ENCODE measurements at places on chromosomes 12 and 14.

GRCh38 chr14:69481815-69482568 lies 2.5 kb upstream of the PLEKHD1 start:
- DNase-seq, result no peak

DNA sequence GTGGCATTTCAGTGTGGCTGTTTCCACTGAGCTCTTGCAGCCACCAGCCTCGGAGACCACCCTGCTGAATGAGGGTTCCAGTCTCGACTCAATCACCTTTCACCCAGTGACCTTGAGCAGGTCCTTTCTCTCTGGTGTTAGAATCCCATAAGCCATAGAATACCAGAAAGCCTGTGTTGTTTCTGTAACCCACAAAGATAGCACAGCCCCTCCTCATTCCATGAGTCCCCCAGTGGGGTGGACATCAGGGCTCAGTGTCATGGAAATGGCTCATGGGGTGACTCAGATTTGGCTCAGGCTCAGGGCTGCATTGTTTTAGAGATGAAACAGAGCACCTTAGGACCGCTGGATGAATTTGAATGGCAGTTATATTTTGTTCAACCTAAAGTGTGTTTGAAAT lies 171.5 kb downstream of the PTPN11 start:
- no peak for DNase-seq

DNA sequence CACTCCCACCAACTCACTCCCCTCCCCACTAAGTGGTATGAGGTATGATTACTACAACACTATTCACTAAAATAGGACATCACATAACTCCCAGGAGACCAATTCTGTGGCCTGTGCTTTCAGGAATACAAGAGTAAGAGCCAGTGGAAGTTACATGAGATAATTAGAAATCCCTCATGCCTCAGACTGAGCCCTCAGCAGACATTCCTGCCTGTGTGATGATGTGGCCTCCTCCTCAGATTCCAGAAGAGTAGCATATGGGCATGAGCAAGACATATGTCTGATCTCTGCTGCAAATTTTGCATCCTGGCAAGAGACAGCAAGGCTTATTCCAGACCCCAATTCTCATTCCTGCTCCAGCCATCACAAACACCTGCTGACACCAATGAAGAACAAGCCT lies 46.0 kb upstream of the BMP4 start:
- DNase-seq, result peak; percentile 39

DNA sequence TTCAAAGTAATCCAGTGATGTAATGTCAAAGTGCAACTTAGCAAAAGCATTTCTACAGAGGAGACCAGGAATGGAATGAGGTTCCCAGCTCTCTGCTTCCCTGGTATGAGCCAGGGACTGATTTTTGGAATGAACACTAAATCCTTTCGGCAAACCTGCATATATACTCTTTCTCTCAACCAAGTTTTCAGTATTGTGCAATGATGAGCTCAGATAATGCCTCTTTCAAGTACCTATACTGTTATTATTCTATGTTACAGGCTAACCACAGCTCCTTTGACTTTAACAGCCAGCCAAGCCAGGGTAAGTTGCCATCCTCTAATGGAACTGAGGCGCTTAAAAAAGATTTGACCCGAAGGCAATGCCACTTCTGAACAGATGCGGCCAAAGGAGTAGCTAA lies 104.9 kb upstream of the FSCB start:
- DNase-seq, result no peak

GRCh38 chr12:20368114-20368650 lies at the start of gene PDE3A:
Gene PDE3A, plus strand, starts transcription at chr12:20368537. Its CDS starts 748 bp downstream, at chr12:20369285.
- no peak for DNase-seq

- DNase-seq, result no peak
Observed at GRCh38 chr14:99261912-99262787, 9.8 kb downstream of the BCL11B start.

GRCh38 chr14:54606631-54607133 lies 39.8 kb downstream of the SAMD4A start:
- peak; percentile 86 for DNase-seq

DNA sequence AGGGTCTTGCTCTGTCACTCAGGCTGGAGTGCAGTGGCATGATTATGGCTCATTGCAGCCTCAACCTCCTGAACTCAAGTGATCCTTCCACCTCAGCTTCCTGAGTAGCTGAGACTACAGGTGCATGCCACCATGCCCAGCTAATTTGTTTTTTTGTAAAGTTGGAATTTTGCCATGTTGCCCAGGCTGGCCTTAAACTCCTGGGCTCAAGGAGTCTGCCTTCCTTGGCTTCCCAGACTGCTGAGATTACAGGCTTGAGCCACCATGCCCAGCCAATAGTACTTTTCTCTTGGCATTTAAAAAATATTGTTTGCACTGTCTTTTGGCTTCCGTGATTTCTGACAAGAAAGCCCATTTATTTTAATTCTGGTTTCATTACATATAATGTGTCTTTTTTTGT lies 61.3 kb downstream of the DIP2B start:
- no peak for DNase-seq

- DNase-seq, result no peak
Observed at GRCh38 chr14:97280526-97280925, 483.3 kb downstream of the VRK1 start.

DNA sequence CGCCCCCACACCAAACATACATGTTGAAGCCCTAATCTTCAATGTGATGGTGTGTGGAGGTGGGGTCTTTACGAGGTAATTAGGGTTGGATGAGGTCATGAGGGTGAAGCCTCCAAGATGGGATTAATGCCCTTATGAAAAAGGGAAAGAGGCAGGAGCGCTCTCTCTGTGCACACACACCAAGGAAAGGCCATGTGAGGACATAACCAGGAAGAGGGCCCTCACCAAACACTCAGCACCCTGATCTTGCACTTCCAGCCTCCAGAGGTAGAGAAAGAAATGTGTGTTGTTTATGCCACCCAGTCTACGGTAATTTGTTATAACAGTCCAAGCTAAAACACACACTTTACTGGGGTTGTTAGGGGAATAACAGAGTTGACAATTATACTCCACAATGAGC lies 14.6 kb upstream of the PITPNM2 start:
- no peak for DNase-seq

DNA sequence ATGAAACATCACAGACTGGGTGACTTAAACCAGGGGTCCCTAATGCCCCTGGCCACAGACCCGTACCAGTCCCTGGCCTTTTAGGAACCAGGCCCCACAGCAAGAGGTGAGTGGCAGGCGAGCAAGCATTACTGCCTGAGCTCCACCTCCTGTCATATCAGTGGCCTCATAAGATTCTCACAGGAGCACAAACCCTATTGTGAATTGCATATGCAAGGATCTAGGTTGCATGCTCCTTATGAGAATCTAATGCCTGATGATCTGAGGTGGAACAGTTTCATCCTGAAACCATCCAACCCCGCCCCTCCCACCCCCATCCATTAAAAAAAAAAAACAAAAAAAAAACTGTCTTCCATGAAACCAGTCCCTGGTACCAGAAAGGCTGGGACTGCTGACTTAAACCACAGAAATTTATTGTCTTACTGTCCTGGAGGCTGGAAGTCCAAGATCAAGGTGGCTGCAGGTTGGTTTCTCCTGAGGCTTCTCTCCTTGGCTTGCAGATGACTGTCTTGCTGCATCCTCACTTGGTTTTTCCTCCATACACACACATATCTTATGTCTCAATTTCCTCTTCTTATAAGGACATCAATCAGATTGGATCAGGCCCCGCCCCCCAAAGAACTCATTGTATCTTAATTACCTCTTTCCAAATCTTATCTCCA lies 235.9 kb downstream of the CHST11 start:
- DNase-seq, result no peak

DNA sequence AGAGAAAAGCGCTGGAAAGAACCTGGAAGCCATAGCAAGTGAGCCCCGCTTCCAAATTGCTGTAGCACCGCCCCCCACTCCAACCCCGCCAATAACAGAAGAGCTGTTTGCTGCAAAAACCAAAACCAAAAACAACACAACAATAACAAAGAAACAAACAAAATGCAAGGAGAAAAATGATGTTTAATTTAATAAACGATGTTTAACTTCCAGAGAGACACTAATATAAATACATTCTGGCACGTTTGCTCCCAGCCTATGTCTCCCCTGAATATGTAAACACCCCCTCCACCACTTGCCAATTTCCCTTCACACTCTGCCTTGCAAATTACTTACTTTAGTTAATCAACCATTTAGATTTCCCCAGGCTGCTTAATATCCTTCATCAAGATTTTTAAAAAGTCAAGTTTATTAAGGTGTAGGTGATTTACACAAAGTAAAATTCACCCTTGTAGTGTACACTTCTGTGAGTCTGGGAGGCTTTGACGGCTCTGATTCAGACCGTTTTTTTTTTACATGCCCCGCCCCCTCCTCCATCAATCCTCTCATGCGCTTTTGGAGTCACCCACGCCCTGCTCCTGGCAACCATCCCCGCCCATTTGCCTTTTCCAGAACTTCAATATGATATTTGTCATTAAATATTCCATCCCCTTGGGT lies 482 bp upstream of the IFI27L2 start:
- DNase-seq, result no peak

DNA sequence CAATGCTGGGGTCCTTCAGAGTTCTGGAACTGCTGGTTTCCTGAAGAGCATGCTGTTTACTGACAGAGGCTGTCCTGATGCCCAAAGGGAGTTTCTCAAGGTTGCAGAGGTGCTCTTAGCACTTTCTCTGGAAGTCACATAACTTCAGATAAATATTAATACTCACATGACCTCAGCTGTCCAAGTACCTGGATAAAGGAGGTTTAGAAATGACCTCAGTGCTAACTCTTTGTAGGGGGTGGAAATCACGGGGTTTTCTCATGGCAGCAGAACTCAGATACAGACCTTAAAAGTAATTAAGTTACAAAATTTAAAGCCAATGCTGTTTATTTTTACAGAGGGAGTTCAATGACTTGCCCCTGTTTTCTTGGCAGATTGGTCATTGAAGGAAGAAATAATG lies 225.9 kb downstream of the MSRB3 start:
- no peak for DNase-seq

DNA sequence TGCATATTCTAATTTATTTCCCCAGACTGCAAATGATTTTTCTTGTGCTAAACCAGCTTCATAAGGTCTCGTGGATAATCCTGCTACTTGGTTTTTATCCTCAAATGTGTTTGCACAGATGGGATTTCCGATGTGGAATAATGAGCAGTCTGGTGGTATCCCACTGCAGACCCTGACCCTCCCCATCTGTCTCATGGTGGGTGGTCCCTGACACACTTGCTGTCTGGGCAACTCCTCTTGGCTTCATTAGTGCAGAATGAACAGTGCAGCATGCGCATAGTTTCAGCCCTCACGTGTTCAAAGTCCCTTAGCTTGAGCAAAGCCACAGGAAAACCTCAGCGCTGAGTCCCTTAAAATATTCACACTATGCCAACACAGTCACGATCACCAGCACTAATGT lies 996.5 kb downstream of the AACS start:
- DNase-seq, result no peak

DNA sequence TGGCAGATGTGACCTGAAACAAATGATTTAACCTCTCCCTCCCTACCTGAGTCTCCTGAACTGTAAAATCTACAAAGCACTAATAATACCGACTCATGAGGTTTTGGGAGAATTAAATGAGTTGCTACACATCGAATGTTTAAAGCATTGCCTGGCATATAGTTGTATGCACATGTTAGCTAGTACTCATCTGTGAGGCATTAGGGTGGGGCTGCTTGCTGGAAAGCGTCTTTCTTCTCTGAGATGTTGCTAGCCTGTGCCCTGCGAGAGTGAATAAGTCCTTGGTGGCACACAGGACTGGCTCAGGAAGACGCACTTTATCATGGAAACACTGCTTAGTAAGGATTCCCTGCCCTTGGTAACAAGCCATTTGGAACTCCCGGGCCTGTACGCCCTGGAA lies 6.1 kb downstream of the RAPGEF3 start:
- DNase-seq, result no peak

DNA sequence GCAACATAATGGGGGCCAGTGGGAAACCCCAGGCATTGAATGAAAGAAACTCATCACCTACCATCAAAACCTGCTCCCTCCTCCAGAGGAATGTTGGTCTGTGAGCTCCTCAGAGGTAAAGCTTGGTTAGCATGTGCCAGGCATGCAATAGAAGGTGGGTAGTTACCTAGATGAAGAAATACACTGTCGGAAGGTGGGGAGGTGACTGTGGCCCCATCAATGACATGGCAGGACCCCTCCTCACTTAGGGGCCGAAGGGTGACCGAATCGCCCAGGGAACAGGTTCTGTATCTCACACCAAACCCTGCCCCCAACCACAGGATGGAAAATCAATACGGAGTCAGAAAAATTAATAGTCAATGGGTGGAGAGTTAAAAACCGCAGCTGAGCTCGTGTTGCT lies 135.6 kb downstream of the BCL11B start:
- DNase-seq, result no peak

GRCh38 chr14:81302638-81303037 lies 81.9 kb upstream of the GTF2A1 start:
- DNase-seq, result no peak

GRCh38 chr14:74596741-74597450 lies 15.1 kb downstream of the LTBP2 start:
- no peak for DNase-seq

- no peak for DNase-seq
Observed at GRCh38 chr12:76268267-76268666, 79.9 kb downstream of the BBS10 start.

DNA sequence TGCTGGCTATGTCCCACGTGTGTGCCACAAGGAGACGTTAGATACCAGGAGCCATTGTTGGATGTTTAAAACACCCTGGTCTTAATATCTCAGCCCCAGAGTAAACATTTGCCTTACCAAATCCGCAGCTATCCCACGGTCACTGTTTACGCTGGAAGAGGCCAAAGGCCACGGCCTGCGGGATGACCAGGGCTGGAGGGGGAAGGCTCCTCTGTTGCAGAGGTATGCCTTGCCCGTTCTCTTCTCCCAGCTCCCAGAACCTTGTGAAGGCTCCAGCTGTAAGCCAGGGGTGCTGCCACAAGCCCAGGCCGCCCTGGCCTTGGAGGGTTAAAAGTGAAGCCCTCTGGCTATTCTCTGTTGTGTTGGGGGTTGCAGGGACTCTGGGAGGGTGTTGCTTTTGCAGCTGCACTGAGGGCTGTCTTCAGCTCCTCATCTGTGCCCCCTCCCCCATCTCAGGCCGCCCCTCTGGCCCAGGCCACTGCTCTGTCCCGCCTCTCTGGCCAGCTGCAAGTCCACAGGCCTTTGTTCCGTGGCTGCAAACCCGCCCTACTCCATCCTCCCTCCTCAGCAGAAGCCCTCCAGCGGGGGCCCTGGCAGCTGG lies 2.5 kb downstream of the PLEKHG3 start:
- DNase-seq, result no peak

DNA sequence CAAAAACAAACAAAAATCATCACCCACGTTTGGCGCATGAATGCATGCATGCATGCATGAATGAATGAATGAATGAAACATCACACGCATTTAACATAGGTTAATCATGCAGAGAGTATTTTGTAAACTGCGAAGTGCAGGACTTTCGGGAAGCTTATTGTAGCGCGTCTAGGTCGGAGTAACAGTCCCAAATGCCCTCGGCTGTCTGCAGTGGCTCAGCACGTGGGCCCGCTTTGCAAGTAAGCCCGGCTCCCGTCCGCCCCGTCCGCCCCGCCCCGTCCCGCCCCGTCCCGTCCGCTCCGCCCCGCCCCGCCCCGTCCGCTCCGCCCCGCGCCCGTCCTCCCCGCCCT lies 263 bp upstream of the IFT81 start:
- no peak for DNase-seq

All from BJ (cell line).